Neural progenitor cell (in vitro differentiated cells): ENCODE measurements at places on chromosomes 2 and 18.

GRCh38 chr2:68368654-68369336 lies 3.7 kb downstream of the PLEK start:
- DNase-seq: peak; percentile 42

GRCh38 chr2:105287692-105288091 lies 41.8 kb downstream of the TGFBRAP1 start:
- peak; percentile 56 for DNase-seq

- no peak for DNase-seq
These were observed 50.5 kb upstream of the DLX2 start for GRCh38 chr2:172153156-172153555.

DNA sequence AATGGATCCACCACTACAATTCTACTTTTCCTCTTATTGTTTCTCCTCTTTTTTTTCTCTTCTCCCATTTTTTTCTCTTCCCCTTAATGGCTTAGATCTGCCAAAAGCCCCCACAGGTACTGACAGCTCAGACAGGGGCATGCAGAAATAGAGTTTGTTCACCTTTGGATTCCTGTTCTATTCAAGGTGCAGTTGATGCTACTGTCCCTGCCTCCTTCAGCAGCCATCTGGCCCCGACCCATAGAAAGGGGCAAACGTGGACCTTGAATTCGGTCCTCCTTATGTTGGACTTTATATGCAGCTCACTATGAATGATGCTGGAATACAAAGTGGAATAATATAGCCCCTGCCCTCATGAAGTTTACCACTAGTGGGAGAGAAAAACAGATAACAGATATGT lies 27.7 kb upstream of the ALK start:
- DNase-seq: no peak

DNA sequence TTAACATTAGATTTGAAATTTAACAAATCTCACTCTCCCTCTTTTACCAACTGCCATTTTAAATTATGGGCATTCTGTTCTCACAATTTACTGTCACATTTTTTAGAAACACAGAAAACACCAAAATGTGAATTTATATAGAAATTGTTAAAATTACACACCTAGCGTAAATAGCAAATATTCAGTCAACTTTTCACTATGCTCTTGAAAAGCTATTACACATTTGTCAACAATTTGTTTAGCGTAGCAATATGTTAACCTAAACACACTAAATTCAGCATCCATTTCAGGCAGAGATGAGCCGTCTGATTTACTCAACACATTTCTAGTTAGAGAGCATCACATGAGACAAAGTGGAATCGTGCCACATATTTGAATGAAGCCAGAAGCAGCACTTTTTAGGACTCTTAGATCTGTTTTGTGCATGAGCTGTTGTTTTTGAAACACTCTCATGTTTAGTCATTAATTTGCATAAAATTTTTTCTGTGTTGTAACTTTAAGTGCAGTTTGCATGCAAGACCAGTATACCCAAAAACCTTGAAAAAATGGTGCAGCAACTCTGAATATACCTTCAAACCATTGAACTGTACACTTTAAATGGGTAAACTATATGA lies 8.2 kb downstream of the TTC32 start:
- no peak for DNase-seq

- DNase-seq: no peak
These were observed 187.1 kb downstream of the ZBTB7C start for GRCh38 chr18:48222118-48222517.

DNA sequence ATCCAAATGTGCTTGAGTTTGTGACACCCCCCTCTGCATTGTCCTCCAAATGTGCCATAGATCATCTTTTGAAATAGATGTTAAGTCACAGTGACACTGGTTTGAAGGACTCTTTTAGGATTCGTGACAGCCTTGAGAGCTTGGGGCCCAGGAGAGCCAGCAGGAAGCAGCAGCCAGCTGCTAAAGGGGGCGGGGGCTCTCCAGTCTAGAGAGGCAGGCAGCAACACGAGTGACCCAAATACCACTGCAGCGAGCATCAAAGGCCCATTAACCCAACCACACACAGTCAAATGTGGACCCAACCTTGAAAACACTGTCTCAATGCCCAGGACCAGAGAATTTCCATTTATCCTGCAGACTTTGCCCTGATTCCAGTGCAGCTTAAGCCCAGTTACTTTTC lies 75.6 kb downstream of the ZBTB7C start:
- DNase-seq: peak; percentile 36

GRCh38 chr18:70522183-70522680 lies 233.4 kb downstream of the SOCS6 start:
- DNase-seq: no peak

GRCh38 chr2:1600191-1601066 lies 143.9 kb downstream of the PXDN start:
- DNase-seq: no peak

DNA sequence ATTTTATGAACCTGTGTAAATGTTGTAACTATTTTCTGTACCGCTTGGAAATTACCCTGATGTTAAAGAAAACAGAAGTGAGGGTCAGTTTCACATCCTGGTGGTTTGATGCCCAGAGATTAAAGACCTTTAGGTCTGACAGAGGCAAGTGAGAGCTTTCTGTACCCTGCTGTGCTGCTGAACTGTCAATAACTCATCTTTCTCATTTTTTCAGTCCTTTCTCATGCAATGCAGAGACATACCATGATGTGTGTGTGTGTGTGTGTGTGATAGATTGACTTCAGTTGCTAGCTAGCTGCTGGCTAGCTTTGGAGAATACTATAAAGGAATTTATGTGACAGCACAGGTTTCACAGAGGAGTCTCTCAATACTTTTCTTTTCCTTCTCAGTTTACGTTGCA lies 2025.6 kb upstream of the LRRTM1 start:
- peak; percentile 7 for DNase-seq

GRCh38 chr18:20971886-20972267 lies 139.7 kb downstream of the ROCK1 start:
- peak; percentile 6 for DNase-seq

DNA sequence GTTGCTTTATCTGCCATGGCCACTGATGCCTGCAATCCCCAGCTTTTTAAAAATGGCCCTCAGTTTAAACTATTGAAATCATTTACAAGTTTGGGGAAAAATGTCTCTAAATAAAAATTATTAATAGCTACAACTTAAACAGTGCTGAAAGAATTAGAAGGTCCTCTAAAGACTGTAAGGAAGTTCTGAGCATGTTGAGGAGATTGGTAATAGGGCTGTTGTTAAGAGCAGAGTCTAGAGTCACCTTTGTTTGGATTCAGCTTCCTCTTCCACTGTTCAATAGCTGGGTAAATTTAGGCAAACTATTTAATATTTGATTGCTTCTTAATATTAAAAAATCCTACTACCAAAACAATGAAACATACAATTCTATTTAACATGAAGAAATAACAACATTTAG lies 1127.1 kb upstream of the DDX18 start:
- DNase-seq: no peak

DNA sequence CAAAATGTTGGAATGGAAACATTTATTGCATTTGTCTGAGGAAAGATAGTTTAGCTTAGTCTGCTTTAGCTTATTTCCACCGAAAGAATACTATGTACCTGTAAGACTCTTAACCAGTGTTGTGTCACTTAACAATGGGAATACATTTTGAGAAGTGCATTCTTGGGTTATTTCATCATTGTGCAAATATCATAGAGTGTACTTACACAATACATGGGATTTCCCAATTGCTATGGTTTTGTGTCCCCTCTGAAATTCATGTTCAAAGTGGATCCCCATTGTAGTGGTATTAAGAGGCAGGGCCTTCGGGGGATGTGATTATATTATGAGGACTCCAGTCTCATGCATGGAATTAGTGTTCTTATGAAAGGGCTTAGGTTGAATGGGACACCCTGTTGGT lies 249.4 kb upstream of the UBE2E3 start:
- DNase-seq: no peak

GRCh38 chr2:222423632-222424275 lies 589 bp upstream of the SGPP2 start:
- no peak for DNase-seq

DNA sequence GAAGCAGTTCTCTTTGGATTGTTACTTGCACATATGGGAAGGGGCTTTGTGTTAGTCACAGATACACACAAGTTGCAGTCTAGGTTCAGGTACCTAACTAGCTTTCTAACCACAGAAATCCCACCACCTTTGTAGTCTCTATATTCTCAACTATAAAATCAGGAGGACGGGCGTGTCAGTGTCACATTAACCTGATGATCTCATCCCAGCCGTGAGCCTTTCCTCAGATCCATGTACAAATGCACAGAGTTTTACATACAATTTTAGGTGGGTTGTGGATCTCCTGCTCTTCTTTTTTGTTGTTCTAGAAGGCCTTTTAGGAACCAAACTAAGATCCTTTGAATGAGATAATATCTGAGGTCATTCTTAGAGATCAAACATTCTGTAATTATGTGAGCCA lies 94.0 kb downstream of the ZNF532 start:
- no peak for DNase-seq

- no peak for DNase-seq
These were observed 143.0 kb upstream of the SCN7A start for GRCh38 chr2:166637051-166637450.

DNA sequence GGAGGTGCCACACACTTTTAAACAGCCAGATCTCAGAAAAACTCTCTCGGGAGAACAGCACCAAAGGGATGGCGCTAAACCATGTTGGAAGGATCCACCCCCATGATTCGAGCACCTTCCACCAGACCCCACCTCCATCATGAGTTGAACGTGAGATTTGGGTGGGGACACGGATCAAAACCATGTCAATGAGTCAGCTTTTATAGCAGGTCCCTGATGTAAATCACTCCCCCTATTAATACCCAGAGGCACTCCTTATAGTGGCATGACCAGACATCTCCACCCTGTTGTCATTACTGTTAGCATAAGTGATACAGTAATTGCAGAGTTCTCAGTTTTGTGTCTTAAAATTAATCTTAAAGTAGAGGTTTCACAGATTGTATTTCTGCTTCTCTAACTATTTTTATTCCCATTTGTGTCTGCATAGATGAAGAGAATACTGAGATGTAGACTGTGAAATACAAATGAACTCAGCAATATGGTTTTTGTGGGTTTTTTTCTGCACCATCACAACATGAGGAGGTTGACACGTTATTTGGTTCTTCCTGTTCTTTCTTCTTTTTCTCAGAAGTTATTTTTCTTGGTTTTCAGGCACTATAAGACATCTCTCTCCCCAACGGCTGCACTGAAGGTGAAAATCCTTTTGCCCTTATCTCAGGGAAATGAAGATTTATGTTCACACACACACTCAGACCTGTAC lies 218.2 kb downstream of the ARL4C start:
- DNase-seq: no peak

DNA sequence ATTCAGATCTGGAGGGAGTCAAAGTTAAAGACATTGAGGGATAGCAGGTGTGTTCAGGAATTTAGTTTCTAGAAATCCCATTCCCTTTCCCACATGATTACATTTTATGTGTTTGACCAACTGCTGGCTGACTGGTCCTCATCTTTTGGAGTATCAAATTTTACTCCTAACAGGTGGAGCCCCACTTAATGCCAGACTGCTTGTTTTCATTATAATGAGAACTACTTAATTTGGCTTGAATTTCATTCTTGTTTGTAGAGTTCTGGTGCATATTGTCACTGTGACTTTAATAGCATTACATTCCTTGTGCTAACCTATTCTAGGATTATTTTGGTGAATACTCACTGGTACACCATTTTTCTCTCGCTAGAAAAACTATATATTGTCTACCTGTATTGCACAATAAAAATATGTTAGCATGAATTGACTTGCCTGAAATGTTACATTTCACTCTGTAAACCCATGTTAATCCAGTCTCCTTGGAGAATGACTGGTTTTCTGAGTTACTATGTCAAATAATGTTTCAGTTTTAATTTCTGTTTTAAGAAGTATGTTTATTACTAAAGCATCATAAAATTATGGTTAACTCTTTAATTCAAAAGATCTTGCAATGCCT lies 98.2 kb downstream of the TANC1 start:
- DNase-seq: no peak

- DNase-seq: no peak
These were observed 8.6 kb downstream of the M1AP start for GRCh38 chr2:74639550-74639949.

DNA sequence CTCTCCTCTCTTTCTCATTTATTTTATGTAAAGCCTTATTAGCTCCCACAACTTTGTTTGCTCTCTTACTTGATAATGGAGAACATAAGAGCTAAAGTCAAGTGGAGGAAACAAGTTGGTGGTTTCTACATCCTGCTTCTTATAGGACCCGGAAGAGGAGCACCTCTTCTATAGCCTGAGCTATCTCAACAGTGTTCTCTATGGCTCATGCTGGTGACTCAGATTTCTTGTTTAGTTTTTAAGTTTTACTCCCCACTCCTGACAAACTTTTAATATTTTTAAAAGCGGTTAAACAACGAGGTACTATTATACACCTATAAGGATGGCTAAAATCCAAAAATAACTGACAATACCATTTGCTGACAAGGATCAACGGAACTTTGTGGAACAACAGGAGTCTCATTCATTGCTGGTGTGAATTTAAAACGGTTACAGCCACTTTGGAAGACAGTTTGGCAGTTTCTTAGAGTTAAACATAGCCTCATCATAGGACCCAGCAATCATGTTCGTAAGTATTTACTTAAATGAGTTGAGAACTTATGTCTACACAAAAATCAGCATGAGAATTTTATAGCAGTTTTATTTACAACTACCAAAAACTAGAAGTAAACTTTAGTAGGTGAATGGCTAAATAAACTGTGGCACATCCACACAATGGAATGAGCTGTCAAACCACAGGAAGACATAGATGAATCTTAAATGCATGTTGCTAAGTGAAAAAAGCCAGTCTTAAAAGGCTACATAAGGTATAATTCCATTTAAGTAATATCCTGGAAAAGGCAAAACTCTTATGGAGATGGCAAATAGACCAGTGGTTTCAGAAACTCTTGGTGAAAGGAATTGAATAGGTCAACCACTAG lies 12.7 kb upstream of the CDC42EP3 start:
- DNase-seq: no peak

GRCh38 chr18:44819944-44820510 lies 139.3 kb downstream of the SETBP1 start:
- no peak for DNase-seq

GRCh38 chr2:230326453-230327417 lies at the start of gene SP140L:
Gene SP140L (plus strand): TSS chr2:230327193. CDS start chr2:230327270, 77 bp downstream.
- DNase-seq: no peak

GRCh38 chr2:5373200-5373599 lies 319.0 kb upstream of the SOX11 start:
- peak; percentile 94 for DNase-seq

- DNase-seq: no peak
These were observed 62.3 kb upstream of the NCK2 start for GRCh38 chr2:105682401-105682800.

GRCh38 chr18:32730620-32731091 lies 42.2 kb downstream of the KLHL14 start:
- DNase-seq: no peak

DNA sequence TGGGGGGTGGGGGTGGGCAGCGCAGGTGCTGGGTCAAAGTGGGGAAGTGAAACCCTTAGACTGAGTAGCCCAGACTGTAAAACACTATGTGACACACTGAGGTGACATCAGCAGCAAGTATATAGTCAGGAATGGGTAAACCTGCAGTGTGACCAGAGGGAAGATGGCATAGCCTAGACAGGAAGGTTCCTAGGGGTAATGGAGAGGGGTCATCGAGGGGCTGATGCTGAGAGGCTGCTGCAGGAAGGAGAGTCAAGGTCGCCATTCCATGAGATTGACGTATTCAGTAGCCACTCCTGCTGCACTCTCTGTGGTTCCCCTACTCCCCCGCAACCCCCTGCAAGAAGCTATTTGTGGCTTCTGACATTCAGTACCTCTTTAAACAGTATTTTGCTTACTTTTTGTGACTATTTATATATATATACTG lies 111.7 kb downstream of the CHST9 start:
- DNase-seq: no peak

GRCh38 chr2:74399785-74400184 lies 19.7 kb upstream of the DCTN1 start:
- DNase-seq: peak; percentile 45

- DNase-seq: peak; percentile 30
These were observed 115.4 kb downstream of the ACAA2 start for GRCh38 chr18:49697757-49698524.
